Cardiac muscle cell (in vitro differentiated cells and primary cell): ENCODE measurements at places on chromosomes 4 and X. TPM values are rescaled to one million over a fixed set of nuclear protein-coding genes. Genes with fewer than 3 reads are reported as not detected.
A peak's percentile ranks its signal among the peaks of the same experiment; 100 is the strongest.

GRCh38 chr4:87567191-87567590, 38.0 kb upstream of the SPARCL1 start:
- DNase-seq = no peak

DAPP1 gene
- 0.09 and 0.25 TPM in 2 replicates for total RNA-seq

TCEAL9 gene
- 132 and 171 TPM in 2 replicates for total RNA-seq

DNA sequence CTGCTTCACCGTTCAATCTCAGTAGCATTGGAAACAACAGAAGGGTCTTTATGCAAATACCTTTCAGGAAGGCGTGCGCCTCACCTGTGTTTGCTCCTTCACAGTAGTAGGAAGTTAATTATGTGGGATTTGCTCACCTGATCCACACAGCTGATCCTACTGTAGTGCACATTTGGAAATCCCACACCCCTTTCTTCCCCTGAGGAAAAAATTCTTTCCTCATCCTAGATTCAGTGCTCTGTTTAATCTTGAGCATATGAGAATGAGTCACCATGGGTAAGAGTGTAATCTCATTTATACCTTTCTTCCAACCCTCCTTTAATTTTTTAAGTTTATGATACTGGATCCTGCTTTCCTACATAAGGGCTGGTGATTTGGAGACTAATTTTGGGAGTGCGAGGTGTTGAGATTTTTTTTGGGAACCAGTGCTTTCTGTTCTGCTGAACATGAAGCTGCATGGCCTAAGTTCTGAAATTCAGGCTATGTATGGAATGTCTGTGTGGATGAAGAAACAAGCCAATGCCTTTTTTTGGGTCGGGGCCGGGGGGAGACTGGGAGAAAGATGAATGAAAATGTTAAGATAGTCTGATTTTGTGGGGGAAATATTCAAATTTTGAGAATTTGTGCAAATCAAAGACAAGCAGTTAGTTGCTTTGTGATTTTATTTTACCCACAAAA, 19.0 kb downstream of the GAB1 start:
- DNase-seq = peak; percentile 47

GRCh38 chr4:147195386-147195785, 249.7 kb upstream of the TTC29 start:
- DNase-seq = no peak

DNA sequence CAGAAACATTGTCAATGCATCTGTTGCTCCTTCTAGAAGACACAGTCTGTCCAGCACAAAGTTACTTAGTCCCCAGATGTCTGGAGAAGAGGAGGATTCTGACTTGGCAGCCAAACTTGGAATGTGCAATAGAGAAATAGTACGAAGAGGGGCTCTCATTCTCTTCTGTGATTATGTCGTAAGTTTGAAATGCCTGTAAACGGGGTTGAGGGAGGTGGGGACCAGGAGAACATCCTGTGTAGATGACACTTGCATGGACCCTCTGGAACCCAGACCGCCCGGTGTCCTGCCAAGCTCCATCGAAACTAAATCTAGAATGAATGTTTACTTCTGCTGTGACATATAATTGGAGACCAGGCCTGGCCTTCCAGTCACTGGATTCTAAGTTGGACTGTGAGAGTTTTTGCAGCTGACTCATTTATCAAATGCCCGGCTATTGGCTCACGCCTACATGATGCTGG, 45.0 kb upstream of the MSANTD1 start:
- peak; percentile 55 for DNase-seq

ADH1B gene
- not detected in 2 replicates for total RNA-seq

GRCh38 chr4:2924286-2924685, 38.9 kb downstream of the NOP14 start:
- DNase-seq = no peak

GRCh38 chrX:136847874-136848273, 32.7 kb downstream of the RBMX start:
- no peak for DNase-seq

DNA sequence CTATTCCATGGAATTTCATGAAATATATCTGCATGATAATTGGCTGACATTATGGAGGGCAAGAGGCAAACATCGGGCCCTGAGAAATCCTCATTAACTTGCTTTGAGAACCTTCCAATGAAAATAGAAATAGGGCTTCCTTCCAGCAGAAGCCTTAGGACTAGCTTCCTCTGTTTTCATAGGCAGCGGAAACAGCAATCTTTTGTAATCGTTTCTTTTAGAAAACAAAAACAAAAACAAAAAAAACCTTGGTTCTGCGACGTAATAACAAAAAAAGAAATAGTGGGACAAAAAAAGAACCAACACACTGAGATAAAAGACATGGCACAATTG, 62.9 kb downstream of the GEMIN8 start:
- DNase-seq = no peak

PABPC4L gene
- total RNA-seq = 3.8 and 7.1 TPM in 2 replicates
